ENCODE measurements at places on chromosomes 7 and 10. TPM values are rescaled to one million over a fixed set of nuclear protein-coding genes. Genes with fewer than 3 reads are reported as not detected.
A peak's percentile ranks its signal among the peaks of the same experiment; 100 is the strongest.

Gene PDLIM1
- 322 TPM for total RNA-seq

DNA sequence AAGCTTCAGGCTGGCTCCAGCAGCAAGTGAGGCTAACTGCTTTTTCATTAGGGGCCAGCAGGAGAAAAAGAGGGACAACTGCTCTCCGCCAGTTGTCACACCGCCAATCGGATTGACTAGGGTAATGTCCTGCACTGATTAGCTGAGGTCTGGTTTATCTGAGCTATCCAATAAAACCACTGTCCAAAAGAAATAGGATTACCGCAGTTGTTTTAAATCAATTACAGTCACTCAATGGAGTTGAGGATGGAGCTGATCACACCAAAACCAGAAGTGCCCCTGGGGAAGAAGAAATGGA lies 351.4 kb upstream of the NPVF start:
- DNase-seq, result no peak

Gene CPXM2
- total RNA-seq, result 1.1 TPM

DNA sequence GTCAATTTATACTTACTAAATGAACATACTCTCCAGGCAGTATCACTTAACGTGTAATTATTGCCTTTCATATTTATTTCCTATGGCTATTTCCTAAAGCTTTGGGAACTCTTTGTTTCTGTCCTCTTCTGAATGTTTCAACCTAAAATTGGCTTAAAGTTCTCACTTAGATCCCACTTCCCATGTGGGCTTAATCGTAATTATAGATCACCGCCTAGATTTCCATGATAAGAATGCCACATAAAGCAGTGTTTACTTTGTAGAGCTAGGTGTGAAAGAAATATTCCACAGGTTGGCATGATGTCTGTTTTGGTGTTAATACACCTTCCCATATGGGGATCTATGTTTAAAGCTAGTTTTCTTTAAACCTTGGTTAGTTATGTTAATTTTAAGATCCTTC lies 1.5 kb downstream of the HDAC9 start:
- DNase-seq, result no peak

- DNase-seq, result peak; percentile 62
These were observed 15.8 kb upstream of the ADAMTS14 start for GRCh38 chr10:70656489-70656888.

Gene UNC5B
- total RNA-seq, result 9.1 TPM

Gene PITRM1
- 70.4 TPM for total RNA-seq

GRCh38 chr10:93580828-93581227 lies 14.4 kb downstream of the FFAR4 start:
- no peak for DNase-seq

All from heart left ventricle (tissue), 16 donors.